ENCODE measurements at places on chromosomes 2 and 18. TPM values are rescaled to one million over a fixed set of nuclear protein-coding genes. Genes with fewer than 3 reads are reported as not detected.

DNA sequence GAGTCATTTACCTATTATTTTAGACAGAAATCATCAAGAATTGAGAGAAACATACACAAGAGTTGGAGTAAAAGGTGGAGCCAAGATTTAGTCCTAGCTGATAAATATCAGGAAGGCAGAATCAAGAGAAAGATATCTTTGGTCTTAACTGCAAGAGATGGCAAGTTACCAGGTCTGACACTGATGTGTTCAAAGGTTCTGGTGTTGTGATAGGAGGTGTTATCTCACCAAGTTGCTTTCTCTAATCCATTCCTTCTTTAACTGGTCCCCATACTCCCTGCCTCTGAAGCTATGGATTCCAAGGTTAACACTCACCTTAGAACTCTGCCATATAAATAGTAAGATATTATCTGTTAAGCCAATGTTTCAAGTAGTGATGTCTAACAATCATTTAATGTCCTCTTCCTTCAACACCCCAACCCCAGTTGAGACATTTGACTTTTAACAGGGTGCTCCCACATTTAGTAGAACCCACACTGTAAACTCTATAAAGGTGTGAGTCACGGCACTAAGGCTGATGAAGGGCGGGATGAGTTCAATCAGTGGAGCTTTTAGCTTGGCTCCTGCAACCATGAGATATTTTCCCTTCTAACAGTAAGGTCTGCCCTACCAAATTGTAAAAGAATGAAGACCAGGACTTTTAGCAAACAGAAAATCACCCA lies 333.7 kb downstream of the RND3 start:
- DNase-seq, result no peak

DNA sequence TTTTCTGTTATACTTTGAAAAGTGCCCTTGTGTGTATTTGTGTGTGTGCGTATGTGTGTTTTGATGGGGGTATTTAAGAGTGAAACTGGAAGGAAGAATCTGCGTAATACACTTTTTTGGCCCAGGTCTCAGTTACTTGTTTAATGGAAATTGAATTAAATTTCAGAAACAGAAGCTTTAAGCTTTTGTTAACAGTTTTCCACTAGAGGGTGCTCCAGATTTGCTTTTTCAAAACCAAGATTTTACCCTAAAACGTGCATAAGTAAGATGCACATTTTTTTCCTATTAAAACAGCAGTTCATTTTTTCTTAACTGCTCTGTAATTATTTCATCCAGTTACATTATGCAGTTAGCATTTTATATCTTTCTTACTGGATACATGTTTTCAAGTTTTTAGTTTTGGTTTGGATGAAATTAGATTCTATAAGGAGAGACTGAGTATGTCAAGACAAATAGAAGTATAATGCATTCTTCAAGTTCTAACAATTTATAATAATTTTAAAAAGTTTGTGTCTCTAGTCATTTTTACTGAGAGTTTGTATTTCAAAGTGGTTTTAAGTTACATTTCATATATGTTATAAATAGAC lies 97.2 kb downstream of the PIK3C3 start:
- peak; percentile 19 for DNase-seq

ANKRD44 gene
- 5.5 TPM for total RNA-seq

RBM43 gene
- 7.7 TPM for total RNA-seq

- DNase-seq, result no peak
Measured at GRCh38 chr2:29619689-29620088, 301.7 kb downstream of the ALK start.

SCN2A gene
- total RNA-seq, result 0.44 TPM

GRCh38 chr2:160696087-160696452 lies 202.5 kb upstream of the RBMS1 start:
- no peak for DNase-seq

GRCh38 chr18:48804856-48805610 lies 145.7 kb downstream of the SMAD7 start:
- no peak for DNase-seq

GRCh38 chr2:44181648-44182047 lies 13.0 kb downstream of the PPM1B start:
- DNase-seq, result no peak

GPR75 gene
- total RNA-seq, result 1.3 TPM

DNA sequence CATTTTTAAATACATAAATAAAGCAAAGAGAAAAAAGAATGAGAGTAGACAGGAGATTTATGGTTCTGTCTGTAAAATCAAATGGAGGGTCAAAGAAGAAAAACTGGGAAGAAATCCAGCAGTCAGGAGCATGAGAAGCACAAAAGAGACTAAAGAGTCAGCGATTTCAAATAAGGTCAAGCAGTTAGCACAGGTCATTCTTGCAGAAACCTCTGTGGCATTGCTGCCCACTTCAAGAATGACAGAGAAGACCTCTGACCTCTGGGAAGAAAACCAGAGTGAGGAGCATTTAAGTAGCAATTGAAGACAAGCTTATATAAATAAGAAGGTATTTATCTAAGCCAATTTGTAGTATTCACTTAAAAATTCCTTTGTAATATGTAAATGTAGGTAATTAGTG lies 172.0 kb upstream of the SPOPL start:
- DNase-seq, result no peak

- no peak for DNase-seq
Measured at GRCh38 chr2:146853741-146854444, 990.9 kb upstream of the ACVR2A start.

DNA sequence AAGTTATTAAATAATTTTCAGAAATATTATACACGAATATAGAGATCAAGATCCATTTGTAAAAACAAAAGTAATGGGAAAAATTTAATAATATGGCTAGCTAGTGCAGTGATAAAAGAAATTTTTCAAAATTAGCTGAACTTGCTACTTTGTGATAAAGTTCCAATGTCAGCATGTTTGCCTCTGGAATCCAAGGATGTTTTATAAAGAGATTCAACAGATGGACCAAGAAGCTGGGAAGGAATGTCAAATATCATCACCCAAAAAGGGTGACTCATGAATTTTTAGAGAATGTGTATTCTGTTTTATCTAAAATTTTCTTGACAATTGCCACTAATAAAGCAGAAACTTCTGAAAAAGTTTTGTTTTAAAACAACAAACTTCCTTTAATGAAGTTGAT lies 95.3 kb downstream of the FSIP2 start:
- DNase-seq, result no peak

XIRP2 gene
- not detected for total RNA-seq

- peak; percentile 76 for DNase-seq
Measured at GRCh38 chr2:74391580-74392448, 11.7 kb upstream of the DCTN1 start.

DNA sequence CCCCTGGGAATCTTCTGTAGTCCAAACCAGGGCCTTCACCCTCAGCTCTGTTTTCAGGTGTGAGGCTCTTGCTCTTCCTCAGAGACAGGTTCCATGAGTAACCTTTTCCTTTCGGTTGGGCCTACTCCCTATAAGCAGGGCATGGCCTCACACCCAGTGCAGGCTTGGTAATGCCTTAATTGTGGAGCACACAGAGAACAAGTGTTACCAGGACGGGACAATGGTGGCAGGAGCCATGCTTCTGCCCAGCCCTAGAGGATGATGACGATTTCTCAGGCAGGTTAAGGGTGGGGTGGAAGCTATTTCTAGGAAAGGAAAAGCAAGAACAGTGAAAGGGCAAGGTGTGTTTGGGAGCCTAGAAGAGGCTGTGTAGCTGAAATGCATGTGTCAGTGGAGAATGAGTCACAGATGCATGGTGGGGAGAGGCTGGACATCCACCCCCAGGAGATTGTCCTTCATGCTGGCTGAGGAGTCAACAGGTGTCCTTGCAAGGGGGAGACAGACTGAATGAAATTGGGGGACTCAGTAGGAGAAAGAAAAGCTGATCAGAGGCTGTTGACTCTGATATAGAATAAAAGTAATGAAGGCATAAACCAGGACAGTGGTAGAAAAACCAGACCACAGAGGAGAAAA lies 22.0 kb upstream of the SERPINB12 start:
- no peak for DNase-seq

AQP12A gene
- total RNA-seq, result not detected

Data from HFFc6 (cell line).